ENCODE measurements at places on chromosomes 5 and 9. TPM values are rescaled to one million over a fixed set of nuclear protein-coding genes. Genes with fewer than 3 reads are reported as not detected.

Gene ADAMTS6
- 68.6 TPM for total RNA-seq

Gene SAPCD2
- 8.2 TPM for total RNA-seq

Gene PCDHGB6
- 2.5 TPM for total RNA-seq

Gene TPPP
- not detected for total RNA-seq

Gene SARDH
- total RNA-seq, result 2.0 TPM

Gene CYSRT1
- 0.37 TPM for total RNA-seq

Gene MSMP
- total RNA-seq, result not detected

Gene MYOT
- total RNA-seq, result not detected

Gene CSNK1G3
- 37.5 TPM for total RNA-seq

Gene C5orf58
- not detected for total RNA-seq

Gene HTR4
- not detected for total RNA-seq

Gene C9
- total RNA-seq, result not detected

Gene KLHL3
- total RNA-seq, result 3.7 TPM

Gene CYLC2
- not detected for total RNA-seq

Gene WNK2
- not detected for total RNA-seq

Gene ANGPTL2
- total RNA-seq, result 19.9 TPM

Gene TXNDC8
- total RNA-seq, result not detected

Gene GHR
- 11.8 TPM for total RNA-seq

Gene TMOD1
- under 0.01 TPM for total RNA-seq

Gene PLPP7
- total RNA-seq, result 13.6 TPM

Gene PAEP
- not detected for total RNA-seq

Gene TMEFF1
- 0.78 TPM for total RNA-seq

Gene SLC4A9
- total RNA-seq, result not detected

Gene HSPB3
- not detected for total RNA-seq

Gene PCDHB13
- under 0.01 TPM for total RNA-seq

Gene ZNF300
- total RNA-seq, result 6.3 TPM

Gene ZNF462
- 18.0 TPM for total RNA-seq

Gene C1QTNF2
- under 0.01 TPM for total RNA-seq

Gene IL31RA
- total RNA-seq, result 0.37 TPM

Gene CTXN3
- total RNA-seq, result not detected

Gene EGFL7
- total RNA-seq, result 8.8 TPM

Gene RLN2
- not detected for total RNA-seq

Gene PRRX2
- 21.3 TPM for total RNA-seq

Gene FLT4
- 0.20 TPM for total RNA-seq

Gene DAPK1
- total RNA-seq, result 5.1 TPM

Gene FER
- 20.2 TPM for total RNA-seq

Gene PCDHA5
- total RNA-seq, result under 0.01 TPM

Gene NAIP
- total RNA-seq, result 5.1 TPM

Gene PCDHGB5
- 12.1 TPM for total RNA-seq

Gene SLC45A2
- total RNA-seq, result 0.20 TPM

Gene SLC24A2
- not detected for total RNA-seq

Gene LRRTM2
- under 0.01 TPM for total RNA-seq

Gene THBS4
- 0.59 TPM for total RNA-seq

Gene ITGA1
- total RNA-seq, result 7.0 TPM

Gene NUDT2
- total RNA-seq, result 17.8 TPM

Gene ANKHD1
- 58.8 TPM for total RNA-seq

Gene DMRT3
- not detected for total RNA-seq

Gene HOMER1
- 5.5 TPM for total RNA-seq

Gene PCDHB16
- 0.20 TPM for total RNA-seq

Gene VCAN
- 379 TPM for total RNA-seq

Gene PCDHGC3
- 61.0 TPM for total RNA-seq

Gene GDA
- not detected for total RNA-seq

Gene LVRN
- 0.39 TPM for total RNA-seq

Gene SPINK7
- not detected for total RNA-seq

Gene ANKRD33B
- 5.9 TPM for total RNA-seq

Gene TMC1
- 0.37 TPM for total RNA-seq

Gene DIMT1
- 42.0 TPM for total RNA-seq

Gene POU4F3
- not detected for total RNA-seq

Gene CNTNAP3
- total RNA-seq, result not detected

Measured in subcutaneous preadipocyte (primary cell).